ENCODE measurements at places on chromosomes 2 and 18. TPM values are rescaled to one million over a fixed set of nuclear protein-coding genes. Genes with fewer than 3 reads are reported as not detected.

DNA sequence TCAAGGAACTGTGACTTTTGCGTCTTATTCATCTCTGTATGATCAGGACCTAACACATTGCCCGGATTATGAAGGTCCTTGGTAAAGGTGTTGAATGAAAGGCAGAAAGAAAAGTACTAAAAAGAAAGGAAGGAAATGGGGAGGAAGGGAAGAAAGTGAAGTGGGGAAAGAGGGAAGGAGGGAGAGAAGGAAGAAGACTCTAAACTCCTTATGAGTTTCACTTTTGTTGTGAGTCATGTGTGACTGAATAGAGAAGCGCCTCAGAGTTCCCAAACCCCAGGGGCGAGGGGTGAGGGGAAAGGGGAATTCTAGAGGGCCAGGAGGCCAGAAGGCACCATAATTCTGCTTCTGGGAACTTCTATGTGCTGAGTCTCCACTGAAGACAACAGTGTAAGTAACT, 30.9 kb upstream of the OSBPL6 start:
- DNase-seq = no peak

The OTOF gene
- not detected for total RNA-seq

DNA sequence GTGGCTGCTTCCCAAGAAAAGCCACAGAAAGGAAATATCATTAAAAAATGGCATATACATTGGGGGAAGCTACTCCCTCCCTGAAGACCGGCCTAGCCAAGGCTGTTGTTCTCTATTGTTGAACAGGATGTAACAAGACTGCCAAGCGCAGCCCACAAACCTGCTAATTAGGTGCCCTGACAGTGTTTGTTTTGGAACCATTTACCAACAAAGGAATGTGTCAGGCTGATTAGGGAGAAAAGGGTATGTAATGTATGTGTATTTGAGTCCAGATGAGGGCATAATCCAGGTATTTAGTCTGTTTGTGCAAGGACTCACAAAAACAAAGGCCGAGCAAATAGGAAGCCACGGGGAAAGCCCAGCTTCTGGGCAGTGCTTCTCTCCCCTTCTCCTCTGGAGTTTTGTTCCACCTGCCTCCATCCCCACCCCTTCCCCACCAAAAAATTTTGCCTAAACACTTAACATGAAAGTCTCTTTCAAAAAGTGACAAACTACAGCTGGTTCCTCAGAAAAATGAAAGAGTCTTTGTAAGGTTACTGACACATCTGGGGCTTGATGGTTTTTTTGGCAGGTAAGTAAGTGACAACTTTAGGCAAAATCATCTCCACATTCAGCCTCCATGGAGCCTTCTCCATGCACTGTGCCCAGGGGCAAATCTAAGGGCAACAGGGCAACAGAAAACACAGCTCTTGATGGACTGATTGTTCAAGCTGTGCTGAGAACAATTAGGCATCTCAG, 78.3 kb upstream of the FZD5 start:
- peak; percentile 75 for DNase-seq

The C18orf54 gene
- total RNA-seq = 0.60 TPM

The GCG gene
- not detected for total RNA-seq

DNA sequence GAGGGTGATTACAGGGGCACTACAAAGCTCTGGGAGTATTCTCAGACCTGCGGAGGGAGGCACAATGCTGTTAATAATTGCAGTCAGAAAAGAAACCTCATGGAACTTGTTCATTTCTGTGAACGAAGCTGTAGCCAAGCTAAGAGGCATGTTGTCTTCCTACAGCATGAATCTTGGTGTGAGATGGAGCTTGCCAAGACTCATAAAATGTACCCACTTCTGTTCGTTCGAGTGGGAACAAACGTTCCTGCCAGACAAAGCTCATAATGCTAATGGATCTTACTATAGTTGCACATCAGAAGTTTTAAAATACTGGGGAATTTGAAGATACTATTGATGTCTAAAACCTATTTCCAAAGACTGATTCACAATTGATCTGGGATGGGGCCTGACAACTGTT, 489.1 kb downstream of the ZEB2 start:
- DNase-seq = no peak

- DNase-seq = no peak
Observed at GRCh38 chr2:43146083-43146482, 80.3 kb downstream of the ZFP36L2 start.

DNA sequence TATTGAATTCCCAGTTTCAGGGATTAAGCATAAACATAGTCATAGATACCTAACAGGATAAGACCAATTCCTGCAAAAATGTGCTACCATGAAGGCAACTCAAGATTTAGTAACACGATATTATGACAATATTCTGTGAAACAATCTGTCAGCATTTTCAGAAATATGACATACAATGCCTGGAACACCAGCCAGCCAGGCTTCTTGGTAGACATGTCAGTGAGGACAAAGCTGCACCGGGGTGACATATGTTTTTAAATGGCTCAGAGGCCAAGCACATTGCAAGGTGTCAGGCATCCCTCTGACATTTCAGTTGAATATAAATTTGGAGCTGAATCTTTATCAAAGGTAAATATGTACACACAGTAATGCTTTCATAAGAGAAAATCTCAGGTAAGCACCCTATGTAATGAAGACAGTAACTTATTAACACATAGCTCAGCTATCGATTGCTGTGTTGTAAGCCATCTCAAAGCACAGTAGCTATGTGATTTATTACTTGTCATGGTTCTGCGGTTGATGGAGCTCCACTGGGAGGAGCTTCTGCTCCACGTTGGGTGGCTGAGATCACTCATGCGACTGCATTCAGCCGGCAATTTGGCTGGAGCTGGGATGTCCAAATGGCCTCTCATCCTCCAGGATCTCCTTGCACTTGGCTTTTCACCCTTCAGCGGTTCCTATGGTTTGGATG, 31.9 kb upstream of the EML6 start:
- DNase-seq = no peak

The DOK1 gene
- 19.1 TPM for total RNA-seq

The WDR75 gene
- total RNA-seq = 26.6 TPM

DNA sequence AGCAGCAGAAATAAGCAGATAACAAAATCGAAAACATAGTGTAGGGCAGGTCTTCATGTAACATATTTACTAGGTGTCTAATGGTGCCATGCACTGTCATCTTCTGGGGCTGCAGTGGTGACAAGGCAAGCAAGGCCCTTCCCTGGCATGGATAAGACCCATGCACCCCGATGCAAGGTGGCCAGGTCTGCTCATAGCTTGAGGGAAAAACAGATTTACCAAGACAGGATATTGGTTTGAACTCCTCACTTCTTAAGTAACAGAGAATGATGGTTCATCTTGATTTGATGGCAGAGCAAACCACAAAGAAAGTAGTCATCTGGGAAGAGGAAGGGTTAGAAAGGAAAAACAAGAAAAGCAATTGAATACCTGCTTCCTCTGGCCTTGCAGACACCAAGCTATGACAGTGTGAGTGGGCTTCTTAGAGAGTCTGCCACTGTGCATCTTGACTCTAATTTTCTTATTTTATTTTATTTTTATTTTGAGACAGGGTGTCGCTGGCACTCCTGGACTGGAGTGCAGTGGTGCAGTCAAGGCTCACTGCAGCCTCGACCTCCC, 35.8 kb upstream of the EML6 start:
- no peak for DNase-seq

The MOCOS gene
- 3.5 TPM for total RNA-seq

- no peak for DNase-seq
Observed at GRCh38 chr2:160033732-160034392, 28.6 kb downstream of the PLA2R1 start.

DNA sequence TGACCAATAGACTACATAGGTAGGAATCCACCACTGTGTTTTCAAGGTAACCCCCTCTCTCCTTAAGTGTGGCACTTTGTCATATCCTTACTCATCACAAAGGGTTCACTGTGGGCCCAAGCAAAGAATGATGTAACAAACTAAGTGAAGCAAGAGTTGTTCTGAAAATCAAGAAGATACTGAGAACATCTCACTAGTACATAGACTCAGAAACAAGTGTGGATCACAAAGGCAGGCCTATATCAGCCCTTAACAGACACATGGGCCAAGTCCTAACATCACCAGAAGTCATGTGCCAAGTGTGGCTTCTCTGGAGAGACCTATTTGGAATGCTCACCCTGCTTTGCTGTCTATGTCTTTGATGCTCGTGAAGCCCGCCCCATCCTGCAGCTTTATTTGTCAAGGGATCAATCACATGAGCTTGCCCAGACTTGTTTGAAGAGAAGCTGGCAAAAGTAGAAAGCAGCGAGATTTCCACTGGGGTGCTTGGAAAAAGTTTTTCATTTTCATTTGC, 131.2 kb upstream of the TTC39C start:
- no peak for DNase-seq

GRCh38 chr2:111930409-111930808, 32.0 kb downstream of the MERTK start:
- no peak for DNase-seq

GRCh38 chr2:68225119-68225632, 27.2 kb downstream of the PPP3R1 start:
- peak; percentile 37 for DNase-seq

DNA sequence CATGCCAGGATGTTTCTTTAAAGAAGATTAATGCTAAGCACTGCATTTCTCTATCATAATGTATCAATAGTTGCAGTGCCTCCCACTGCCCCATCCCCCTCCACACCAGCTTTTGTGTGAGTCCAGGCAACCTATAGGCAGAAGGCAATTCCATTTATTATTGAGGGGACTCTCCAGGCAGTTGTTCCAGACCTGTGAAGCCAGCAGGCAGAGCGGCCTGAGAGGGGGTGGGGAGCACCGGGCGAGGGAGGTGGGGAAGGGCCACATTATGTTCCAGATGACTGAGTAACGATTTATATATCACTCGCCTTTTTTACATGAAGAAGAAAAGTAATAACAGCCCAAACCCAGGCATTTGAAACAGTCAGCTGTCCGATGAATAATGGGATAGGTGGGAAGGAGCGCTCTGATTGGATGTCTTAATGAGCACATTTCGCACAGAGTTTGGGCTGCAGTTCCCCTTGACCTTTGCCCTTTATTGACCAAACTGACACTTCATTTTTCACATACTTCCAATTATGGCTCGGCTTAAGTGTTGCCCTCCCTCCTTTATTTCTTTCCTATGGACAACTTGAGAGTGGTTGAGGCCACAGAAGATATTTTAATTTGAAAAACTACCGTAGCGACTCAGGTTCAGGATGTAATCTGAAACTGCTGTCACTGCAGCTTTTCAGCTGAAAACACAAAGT, 34.4 kb downstream of the MEIS1 start:
- no peak for DNase-seq

DNA sequence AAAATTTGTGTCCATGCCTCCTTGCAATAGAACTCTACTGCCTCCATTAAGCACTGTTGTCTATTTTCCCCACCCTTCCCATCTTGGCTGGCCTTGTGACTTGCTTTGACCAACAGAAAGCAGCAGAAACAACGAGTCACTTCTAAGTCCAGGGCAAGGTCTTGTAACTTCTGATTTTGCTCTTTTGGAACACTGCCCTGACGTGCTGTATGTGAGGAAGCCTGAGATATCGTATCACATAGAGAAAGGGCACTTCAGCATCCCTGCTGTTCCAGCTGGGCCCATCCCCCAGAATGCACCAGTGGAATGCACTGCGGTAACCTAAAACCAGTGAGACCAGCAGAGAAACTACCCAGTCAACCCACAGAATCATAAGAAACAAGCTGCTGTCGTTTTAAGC, 28.1 kb downstream of the NCKAP1 start:
- no peak for DNase-seq

GRCh38 chr18:48162956-48163737, 232.7 kb upstream of the SMAD2 start:
- no peak for DNase-seq

The CIB4 gene
- total RNA-seq = not detected

DNA sequence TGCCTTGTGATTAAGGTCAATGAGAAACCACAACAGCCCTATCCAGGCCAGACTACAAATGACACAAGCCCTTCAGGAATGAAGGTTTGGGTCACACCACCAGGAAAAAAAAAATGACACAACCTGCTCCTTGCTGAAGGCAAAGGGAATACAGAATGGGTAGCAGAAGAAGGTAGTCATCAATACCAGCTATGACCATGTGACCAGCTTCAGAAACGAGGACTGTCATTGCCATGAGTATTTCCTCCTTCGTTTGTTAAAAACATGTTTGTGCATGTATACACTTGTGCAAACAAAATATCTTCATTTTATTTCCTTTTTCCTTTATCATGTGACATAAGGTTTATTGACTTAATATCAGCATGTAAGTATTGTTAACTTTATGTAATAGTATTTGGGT, 226.6 kb downstream of the CDH19 start:
- no peak for DNase-seq

DNA sequence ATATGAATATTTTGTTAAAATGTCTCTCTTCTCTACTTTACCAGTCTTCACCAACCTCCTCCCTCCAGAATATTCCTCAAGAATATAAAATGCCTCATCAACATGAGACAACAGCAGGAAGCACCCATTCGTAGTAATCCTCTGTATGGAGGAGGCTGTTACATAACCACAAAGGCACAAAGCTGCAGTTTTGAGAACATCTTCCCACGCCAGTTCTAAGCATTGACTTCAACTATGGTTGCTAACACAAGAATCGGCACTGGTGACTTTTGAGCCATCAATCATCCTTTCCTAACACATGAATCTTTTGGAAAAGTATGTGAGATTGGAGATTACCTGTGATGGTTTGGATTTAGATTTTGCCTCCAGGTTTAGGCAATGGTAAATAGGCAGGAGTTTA, 54.9 kb upstream of the CYP1B1 start:
- DNase-seq = no peak

- peak; percentile 3 for DNase-seq
Observed at GRCh38 chr2:20594048-20594750, 56.7 kb downstream of the HS1BP3 start.

DNA sequence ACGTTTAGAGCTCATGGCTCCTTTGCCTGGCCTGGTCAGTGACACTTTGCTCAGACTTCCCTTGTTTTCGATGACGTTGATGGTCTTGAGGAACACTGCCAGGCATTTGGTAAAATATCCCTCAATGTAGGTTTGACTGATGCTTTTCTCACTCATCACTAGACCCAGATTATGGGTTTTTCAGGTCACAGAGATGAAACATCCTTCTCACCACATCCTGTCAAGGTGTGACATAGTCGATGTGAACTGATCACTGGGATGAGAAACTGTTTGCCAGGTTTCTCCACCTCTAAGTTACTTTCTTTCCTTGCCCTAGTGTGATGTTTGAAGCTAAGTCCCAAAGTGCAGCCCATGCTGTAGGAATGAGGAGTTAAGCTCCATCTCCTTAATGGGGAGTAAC, 81.5 kb downstream of the AFF3 start:
- DNase-seq = no peak
